HepG2 (cell line): ENCODE measurements at places on chromosomes 11 and 22.

GRCh38 chr11:75577207-75577606, 15.2 kb downstream of the SERPINH1 start:
- DNase-seq = no peak
- peaks cover 1% of the 10 kb centered on the region; the same call in 1 of the 2 replicates for H3K36me3 ChIP-seq
- no peak overlapping the region for H3K27ac ChIP-seq
- no peaks in the 10 kb centered on the region for H3K27me3 ChIP-seq
- peaks cover 7% of the 10 kb centered on the region; the same call in 1 of the 2 replicates for H3K4me1 ChIP-seq

DNA sequence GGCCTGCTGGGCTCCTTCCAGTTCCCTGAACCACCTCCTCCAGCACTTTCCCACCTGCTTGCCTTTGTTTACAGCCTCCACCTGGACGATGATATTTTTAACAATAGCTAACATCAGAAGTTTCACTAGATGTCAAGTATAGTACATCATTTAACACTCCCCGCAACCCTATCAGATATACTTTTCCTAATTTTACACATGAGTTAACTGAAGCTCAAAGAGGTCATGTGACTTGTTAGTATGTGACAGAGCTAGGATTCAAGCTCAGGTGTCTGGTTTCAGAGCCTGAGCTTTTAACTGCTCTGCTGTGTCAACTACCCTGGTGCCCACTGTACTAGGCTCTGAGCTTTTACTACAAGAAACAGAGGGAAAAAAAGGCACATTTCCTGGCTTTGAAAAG, 14.3 kb upstream of the HPX start:
- H3K27me3 ChIP-seq = no peaks in the 10 kb centered on the region
- H3K27ac ChIP-seq = no peak overlapping the region
- peaks cover 4% of the 10 kb centered on the region; the same call in 1 of the 3 replicates for H3K36me3 ChIP-seq

DNA sequence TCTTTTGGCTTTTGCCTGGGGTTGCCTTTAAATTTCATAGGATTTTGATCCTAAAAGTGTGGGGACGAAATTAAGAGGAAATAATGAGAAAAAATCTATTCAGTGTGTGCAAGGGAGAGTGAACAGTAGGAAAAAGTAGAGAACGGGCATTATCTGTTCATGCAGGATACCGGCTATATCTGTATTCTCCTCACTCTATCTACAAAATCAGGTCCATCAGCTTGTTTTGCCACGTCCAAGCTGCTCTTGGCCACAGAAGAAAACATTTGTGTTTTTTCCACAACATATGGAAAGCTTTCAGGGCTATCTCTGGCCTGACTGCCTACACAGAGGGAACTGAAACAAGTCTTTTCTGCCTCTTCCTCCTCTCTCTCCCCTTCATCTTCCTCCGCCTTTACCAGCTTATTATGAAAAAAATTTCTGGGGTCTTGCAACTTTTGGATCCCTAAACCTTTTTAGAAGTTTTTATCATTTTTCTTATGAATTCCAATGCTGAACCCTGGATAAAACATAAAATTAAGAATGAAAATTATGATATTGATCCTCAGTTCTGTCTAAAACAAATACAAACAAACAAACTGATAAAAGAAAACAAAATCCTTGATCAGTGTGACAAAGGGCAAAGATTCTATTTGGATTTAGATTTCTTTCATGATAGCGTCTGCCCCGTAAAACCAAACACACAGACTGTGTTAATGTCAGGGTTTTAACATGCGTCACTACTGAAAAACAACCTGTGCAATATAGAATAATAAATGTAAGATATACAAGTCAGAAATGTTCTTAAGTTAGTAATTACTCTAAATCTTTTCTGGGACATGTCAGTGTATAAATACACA, 219.7 kb downstream of the CNTN5 start:
- 0 out of 2 replicates have a peak, but pooled peaks cover 10% of the 10 kb centered on the region for H3K4me1 ChIP-seq
- H3K36me3 ChIP-seq = no peaks in the 10 kb centered on the region
- H3K4me3 ChIP-seq = no peak overlapping the region
- H3K27me3 ChIP-seq = no peaks in the 10 kb centered on the region

GRCh38 chr11:25981998-25982397, 349.9 kb upstream of the ANO3 start:
- no peak overlapping the region for H3K27ac ChIP-seq
- peak; percentile 53 for DNase-seq
- no peaks in the 10 kb centered on the region for H3K27me3 ChIP-seq

- no peak overlapping the region for H3K27ac ChIP-seq
- H3K4me1 ChIP-seq = no peaks in the 10 kb centered on the region
- peaks cover 1% of the 10 kb centered on the region; the same call in 1 of the 2 replicates for H3K27me3 ChIP-seq
- H3K4me3 ChIP-seq = no peak overlapping the region
Observed at GRCh38 chr11:11586465-11586864, 35.3 kb downstream of the GALNT18 start.

DNA sequence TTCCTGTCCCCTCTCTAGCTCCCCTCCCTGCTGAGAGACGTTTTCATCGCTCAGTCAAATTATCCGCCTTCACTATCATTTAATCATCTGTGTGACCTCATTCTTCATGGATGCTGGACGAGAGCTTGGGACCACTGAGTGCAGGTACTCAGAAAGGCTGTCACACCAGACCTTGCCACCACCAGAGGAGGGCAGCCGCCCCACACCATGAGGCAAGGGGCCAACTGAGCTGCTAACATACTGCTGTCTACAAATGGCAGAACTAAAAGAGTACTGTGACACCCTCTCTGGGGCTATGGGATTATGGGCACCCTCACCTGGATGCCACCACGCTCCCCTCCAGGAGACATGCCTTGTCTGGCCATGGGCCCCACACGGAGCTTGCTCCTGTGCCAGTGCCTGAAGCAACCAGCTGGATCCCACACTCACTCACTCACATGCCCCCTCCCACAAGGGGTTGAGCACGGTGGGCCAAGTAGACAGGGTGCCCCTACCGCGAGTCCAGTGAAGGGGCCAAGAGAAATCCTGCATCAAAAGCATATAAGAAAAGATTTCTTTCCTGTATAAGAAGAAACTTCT, 670.0 kb upstream of the CCDC90B start:
- H3K27me3 ChIP-seq = no peaks in the 10 kb centered on the region
- no peak overlapping the region for H3K4me3 ChIP-seq
- no peak overlapping the region for H3K27ac ChIP-seq
- no peaks in the 10 kb centered on the region for H3K36me3 ChIP-seq
- H3K4me1 ChIP-seq = no peaks in the 10 kb centered on the region

GRCh38 chr11:66745356-66746235, 16.6 kb upstream of the SPTBN2 start:
- no peak for DNase-seq
- H3K4me1 ChIP-seq = peaks cover 19% of the 10 kb centered on the region
- no peaks in the 10 kb centered on the region for H3K27me3 ChIP-seq
- peak overlapping the region; percentile 91 for H3K4me3 ChIP-seq
- H3K27ac ChIP-seq = no peak overlapping the region

DNA sequence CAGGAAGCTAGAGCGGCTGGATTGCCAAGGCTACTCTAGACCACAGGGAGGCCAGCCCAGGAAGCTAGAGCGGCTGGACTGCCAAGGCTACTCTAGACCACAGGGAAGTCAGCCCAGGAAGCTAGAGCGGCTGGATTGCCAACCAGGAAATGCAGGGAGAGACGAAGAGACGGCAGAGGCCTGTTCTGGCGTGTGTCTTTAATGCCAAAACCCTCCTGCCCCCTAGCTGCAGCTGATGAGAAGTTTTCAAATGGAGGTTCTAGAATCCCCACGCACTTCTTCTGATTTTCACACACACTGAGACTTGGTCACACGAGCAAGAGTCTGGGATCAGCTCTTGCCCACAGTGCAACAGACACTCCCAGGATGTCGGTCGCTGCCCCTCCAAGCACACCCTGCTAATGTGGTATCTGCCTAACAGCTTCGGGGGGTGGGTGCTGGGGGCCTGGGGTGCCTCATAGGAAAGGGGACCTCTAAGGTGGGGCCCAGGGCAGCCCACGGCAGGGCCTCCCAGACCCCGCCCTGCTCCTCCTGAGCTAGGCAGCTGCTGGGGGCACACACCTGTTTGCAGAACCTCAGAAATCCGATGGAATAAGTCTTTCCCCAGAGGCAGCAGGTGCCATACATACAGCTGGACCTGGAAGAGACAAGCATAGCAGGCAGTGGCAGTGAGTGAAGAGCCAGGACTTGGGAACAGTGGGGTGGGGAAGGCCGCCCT, 28.5 kb downstream of the MAFF start:
- no peaks in the 10 kb centered on the region for H3K27me3 ChIP-seq
- peaks cover 44% of the 10 kb centered on the region; the same call in 2 of the 3 replicates for H3K36me3 ChIP-seq
- no peak overlapping the region for H3K4me3 ChIP-seq
- DNase-seq = peak; percentile 20

- no peak overlapping the region for H3K4me3 ChIP-seq
- H3K27ac ChIP-seq = no peak overlapping the region
- peaks cover 16% of the 10 kb centered on the region for H3K4me1 ChIP-seq
- no peaks in the 10 kb centered on the region for H3K27me3 ChIP-seq
- H3K36me3 ChIP-seq = no peaks in the 10 kb centered on the region
Observed at GRCh38 chr11:69140635-69141034, 15.1 kb upstream of the SMIM38 start.

- H3K4me3 ChIP-seq = no peak overlapping the region
- no peaks in the 10 kb centered on the region for H3K27me3 ChIP-seq
- no peak for DNase-seq
- no peak overlapping the region for H3K27ac ChIP-seq
- H3K36me3 ChIP-seq = no peaks in the 10 kb centered on the region
- no peaks in the 10 kb centered on the region for H3K4me1 ChIP-seq
Observed at GRCh38 chr22:26576026-26576680, 13.8 kb downstream of the TPST2 start.

- H3K4me3 ChIP-seq = no peak overlapping the region
- peaks cover 8% of the 10 kb centered on the region for H3K27me3 ChIP-seq
- no peaks in the 10 kb centered on the region for H3K36me3 ChIP-seq
- no peak overlapping the region for H3K27ac ChIP-seq
- DNase-seq = no peak
Observed at GRCh38 chr11:117457031-117457785, 129.6 kb downstream of the CEP164 start.

GRCh38 chr11:67542169-67542568, 18.9 kb upstream of the CABP2 start:
- no peak overlapping the region for H3K27ac ChIP-seq
- no peak overlapping the region for H3K4me3 ChIP-seq
- peaks cover 47% of the 10 kb centered on the region for H3K4me1 ChIP-seq
- DNase-seq = no peak
- no peaks in the 10 kb centered on the region for H3K27me3 ChIP-seq

GRCh38 chr11:100004541-100004940, 682.5 kb upstream of the ARHGAP42 start:
- no peaks in the 10 kb centered on the region for H3K4me1 ChIP-seq
- DNase-seq = no peak
- H3K4me3 ChIP-seq = no peak overlapping the region
- H3K36me3 ChIP-seq = no peaks in the 10 kb centered on the region

DNA sequence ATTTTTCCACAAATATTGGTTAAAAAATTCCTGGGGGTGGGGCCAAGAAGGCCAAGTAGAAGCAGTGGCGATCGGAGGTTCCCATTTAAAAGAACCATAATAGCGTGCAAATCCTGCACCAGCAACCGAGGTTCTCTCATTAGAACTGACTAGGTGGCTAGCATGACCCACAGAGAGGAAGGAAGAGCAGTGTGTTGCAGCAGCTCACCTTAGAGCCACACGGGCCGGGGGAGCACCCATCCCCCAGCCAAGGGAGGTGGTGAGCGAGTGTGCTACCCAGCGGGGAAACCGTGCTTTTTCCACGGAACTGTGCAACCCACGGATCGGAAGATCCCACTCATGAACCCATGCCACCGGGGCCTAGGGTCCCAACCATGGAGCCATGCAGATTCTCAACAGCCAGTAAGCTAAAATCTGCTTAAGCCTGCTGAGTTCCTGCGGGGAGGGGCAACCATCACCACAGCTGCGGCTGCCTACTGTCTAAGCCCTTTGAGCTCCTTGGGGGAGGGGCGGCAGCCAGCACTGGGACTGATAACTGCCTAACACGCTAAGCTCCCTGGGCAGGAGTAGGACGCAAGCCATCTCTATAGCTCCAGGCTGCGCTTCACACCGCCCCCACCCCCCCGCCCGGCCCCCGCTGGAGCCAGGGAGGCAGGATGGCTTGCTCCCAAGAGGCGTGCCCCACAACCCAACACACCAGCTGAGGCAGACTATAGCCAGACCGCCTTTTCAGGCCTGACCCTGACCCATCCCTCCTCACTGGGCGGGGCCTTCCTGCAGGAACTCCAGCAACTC, 21.0 kb upstream of the HTATIP2 start:
- H3K27me3 ChIP-seq = no peaks in the 10 kb centered on the region; the same call in 1 of the 3 replicates
- H3K36me3 ChIP-seq = no peaks in the 10 kb centered on the region
- H3K4me3 ChIP-seq = no peak overlapping the region
- H3K27ac ChIP-seq = no peak overlapping the region

GRCh38 chr11:86291466-86292262, 10.4 kb upstream of the HIKESHI start:
- no peak overlapping the region for H3K27ac ChIP-seq
- peaks cover 16% of the 10 kb centered on the region for H3K4me1 ChIP-seq
- H3K36me3 ChIP-seq = no peaks in the 10 kb centered on the region
- no peak overlapping the region for H3K4me3 ChIP-seq

GRCh38 chr11:134452026-134452837, 40.2 kb upstream of the B3GAT1 start:
- no peak overlapping the region for H3K27ac ChIP-seq
- H3K4me3 ChIP-seq = no peak overlapping the region
- no peaks in the 10 kb centered on the region for H3K36me3 ChIP-seq

GRCh38 chr22:41660416-41660815, 28.3 kb downstream of the SNU13 start:
- no peak overlapping the region for H3K4me3 ChIP-seq
- no peaks in the 10 kb centered on the region for H3K4me1 ChIP-seq
- H3K36me3 ChIP-seq = peaks cover 38% of the 10 kb centered on the region
- H3K27ac ChIP-seq = no peak overlapping the region
- no peaks in the 10 kb centered on the region for H3K27me3 ChIP-seq

GRCh38 chr11:45022294-45023064, 71.8 kb upstream of the TP53I11 start:
- peaks cover 3% of the 10 kb centered on the region; the same call in 1 of the 2 replicates for H3K27me3 ChIP-seq
- H3K4me1 ChIP-seq = no peaks in the 10 kb centered on the region
- H3K4me3 ChIP-seq = no peak overlapping the region
- no peaks in the 10 kb centered on the region for H3K36me3 ChIP-seq

DNA sequence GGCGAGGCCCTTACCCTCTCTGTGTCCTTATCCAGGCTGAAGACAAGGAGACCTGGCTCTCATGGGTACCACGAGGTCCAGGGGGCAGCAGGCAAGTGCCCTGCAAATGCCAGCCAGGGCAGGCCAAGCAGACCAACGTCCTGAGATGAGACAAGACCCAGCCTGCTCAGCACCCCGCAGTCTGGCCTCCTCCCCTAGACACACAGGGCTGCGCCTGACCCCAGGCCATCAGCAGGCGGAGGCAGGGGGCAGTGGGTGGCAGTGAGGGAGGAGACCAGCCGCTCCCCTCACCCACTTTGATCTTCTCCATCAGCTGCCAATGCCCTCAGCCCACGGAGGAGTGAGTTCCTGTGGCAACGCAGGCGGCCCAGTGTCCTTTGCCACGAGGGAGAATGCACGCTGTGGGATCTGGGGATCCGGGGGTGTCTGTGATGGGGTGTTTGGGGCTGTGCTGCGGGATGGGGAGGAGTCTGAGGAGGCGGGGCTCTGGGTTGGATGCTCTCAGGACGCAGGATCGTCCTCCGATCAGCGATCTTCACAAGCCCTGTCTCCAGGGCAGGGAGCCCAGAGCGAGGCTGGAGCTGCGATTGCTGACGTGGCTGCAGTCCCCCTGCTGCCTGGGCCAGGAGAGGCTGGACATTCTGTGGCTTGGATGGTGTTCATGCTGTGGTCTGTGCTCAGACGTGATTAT, 30.5 kb upstream of the PPARA start:
- H3K4me1 ChIP-seq = peaks cover 39% of the 10 kb centered on the region
- H3K36me3 ChIP-seq = no peaks in the 10 kb centered on the region
- peak overlapping the region; percentile 10; the same call in 1 of the 2 replicates for H3K4me3 ChIP-seq
- no peak overlapping the region for H3K27ac ChIP-seq
- no peak for DNase-seq
- peaks cover 61% of the 10 kb centered on the region; the same call in 2 of the 3 replicates for H3K27me3 ChIP-seq

- peak; percentile 3 for DNase-seq
- H3K27ac ChIP-seq = no peak overlapping the region
- H3K27me3 ChIP-seq = no peaks in the 10 kb centered on the region
Observed at GRCh38 chr11:111086058-111086457, 159.5 kb upstream of the POU2AF2 start.
